Calu3 (cell line): ENCODE measurements at places on chromosomes 7 and 10. TPM values are rescaled to one million over a fixed set of nuclear protein-coding genes. Genes with fewer than 3 reads are reported as not detected.

GRCh38 chr7:17530741-17531421, 232.4 kb downstream of the AHR start:
- no peak for DNase-seq
- no peak overlapping the region for H3K4me3 ChIP-seq
- H3K4me1 ChIP-seq: peaks cover 66% of the 10 kb centered on the region
- peak overlapping the region; percentile 86 for H3K27ac ChIP-seq

DNA sequence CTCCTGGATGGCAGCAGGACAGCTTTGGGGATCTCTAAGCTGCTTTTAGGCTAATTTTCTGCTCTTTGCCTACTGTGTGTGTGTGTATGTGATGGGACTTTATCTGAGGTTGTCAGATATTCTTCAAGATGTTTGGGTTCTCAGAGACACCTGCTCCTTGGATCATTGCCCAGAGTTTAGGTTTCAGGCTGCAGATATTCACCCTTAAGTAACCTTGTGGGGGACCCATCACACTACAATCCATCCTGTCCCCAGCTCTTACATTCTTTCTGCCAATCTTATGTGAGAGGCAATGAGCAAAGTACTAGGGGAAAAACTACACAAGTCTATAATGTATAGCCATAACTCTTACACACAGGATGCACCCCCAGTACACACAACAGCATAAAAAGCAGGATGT, 263.0 kb upstream of the ZWINT start:
- H3K4me3 ChIP-seq: no peak overlapping the region
- peaks cover 22% of the 10 kb centered on the region for H3K4me1 ChIP-seq
- no peak for DNase-seq
- no peak overlapping the region for H3K27ac ChIP-seq
- H3K36me3 ChIP-seq: peaks cover 6% of the 10 kb centered on the region

- H3K36me3 ChIP-seq: peaks cover 16% of the 10 kb centered on the region
- H3K27ac ChIP-seq: no peak overlapping the region
- no peaks in the 10 kb centered on the region for H3K27me3 ChIP-seq
- no peak for DNase-seq
These were observed 31.4 kb upstream of the FAM133B start for GRCh38 chr7:92621561-92622023.

- H3K27ac ChIP-seq: no peak overlapping the region
- H3K27me3 ChIP-seq: peaks cover 16% of the 10 kb centered on the region
- no peaks in the 10 kb centered on the region for H3K4me1 ChIP-seq
- H3K36me3 ChIP-seq: no peaks in the 10 kb centered on the region
- no peak overlapping the region for H3K4me3 ChIP-seq
- no peak for DNase-seq
These were observed 30.0 kb upstream of the PRKAR2B start for GRCh38 chr7:107014387-107015023.

GRCh38 chr10:326894-327635, 191.8 kb downstream of the ZMYND11 start:
- peaks cover 7% of the 10 kb centered on the region for H3K36me3 ChIP-seq
- no peaks in the 10 kb centered on the region for H3K27me3 ChIP-seq
- peaks cover 23% of the 10 kb centered on the region for H3K4me1 ChIP-seq

- no peak overlapping the region for H3K4me3 ChIP-seq
- H3K27me3 ChIP-seq: no peaks in the 10 kb centered on the region
- no peaks in the 10 kb centered on the region for H3K4me1 ChIP-seq
- H3K36me3 ChIP-seq: no peaks in the 10 kb centered on the region
- no peak overlapping the region for H3K27ac ChIP-seq
- DNase-seq: no peak
These were observed 69.0 kb upstream of the ZNF479 start for GRCh38 chr7:57201021-57201894.

- H3K27me3 ChIP-seq: no peaks in the 10 kb centered on the region
- H3K27ac ChIP-seq: no peak overlapping the region
- H3K36me3 ChIP-seq: no peaks in the 10 kb centered on the region
- H3K4me3 ChIP-seq: no peak overlapping the region
- H3K4me1 ChIP-seq: no peaks in the 10 kb centered on the region
These were observed 41.8 kb upstream of the GJD4 start for GRCh38 chr10:35563261-35563891.

DNA sequence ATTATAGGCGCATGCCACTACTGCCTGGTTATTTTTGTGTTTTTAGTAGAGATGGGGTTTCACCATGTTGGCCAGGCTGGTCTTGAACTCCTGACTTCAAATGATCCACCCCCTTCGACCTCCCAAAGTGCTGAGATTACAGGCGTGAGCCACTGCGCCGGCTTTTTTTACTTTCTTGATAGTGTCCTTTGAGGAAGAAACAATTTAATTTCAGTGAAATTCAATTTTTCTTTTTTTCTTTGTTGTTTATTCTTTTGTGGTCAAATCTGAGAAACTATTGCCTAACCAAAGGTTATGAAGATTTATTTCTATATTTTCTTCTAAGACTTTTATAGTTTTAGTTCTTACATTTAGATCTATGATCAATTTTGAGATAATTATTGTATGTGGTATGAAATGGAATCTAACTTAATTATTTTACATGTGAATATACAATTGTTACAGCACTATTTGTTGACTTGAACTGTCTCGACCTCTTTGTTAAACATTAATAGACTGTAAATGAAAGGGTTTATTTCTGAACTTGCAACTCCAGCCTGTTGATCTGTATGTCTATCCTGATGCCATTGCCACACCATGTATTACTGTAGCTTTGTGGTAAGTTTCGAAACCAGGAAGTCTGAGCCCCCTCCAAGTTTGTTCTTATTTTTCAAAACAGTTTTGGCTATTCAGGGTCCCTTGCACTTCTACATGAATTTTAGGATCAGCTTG, 19.8 kb upstream of the RASSF4 start:
- H3K27ac ChIP-seq: no peak overlapping the region
- H3K36me3 ChIP-seq: no peaks in the 10 kb centered on the region
- DNase-seq: no peak

GRCh38 chr10:29377333-29377961, 88.6 kb downstream of the LYZL1 start:
- no peak overlapping the region for H3K27ac ChIP-seq
- DNase-seq: no peak
- no peaks in the 10 kb centered on the region for H3K4me1 ChIP-seq
- no peak overlapping the region for H3K4me3 ChIP-seq

DNA sequence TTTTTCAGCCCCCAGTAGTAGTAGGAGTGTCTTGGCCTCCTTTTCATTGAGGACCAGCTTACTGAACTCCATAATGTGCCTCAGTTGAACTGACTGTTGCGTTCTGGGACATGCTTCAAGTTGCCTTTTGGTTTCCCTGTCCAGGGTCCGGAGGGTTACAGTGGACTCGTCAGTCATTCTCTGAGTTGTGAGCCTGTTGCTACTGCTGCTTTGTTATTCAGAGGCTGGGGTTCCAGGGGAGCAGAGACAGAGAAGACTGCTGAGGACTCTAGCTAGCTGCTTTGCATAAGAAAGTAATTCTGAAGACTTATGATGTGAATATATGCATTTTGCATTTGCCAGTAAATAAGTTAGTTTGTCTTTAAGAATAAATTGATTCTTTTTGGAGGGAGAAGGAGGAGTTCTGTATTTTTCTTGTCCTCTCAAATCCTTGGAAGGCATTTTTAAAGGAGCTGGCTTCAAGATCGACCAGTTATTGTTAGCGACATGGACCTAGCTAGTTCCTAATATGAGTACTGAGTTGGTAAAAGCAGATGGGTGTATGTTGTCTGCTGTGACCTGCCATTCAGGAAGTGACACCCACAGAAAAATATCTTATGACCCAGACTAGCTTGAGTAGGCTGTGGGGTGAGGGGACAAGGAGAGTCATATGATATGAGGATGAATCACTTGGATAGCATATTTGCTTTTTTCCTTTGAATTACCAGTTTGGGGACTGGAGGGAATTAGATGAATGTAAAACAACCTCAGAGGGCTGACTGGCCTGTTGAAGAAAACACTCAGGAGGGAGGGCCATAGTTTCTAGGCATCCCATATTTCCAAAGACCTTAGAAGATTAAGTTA, 8.3 kb downstream of the PI4K2A start:
- H3K4me1 ChIP-seq: peaks cover 8% of the 10 kb centered on the region
- H3K36me3 ChIP-seq: peaks cover 20% of the 10 kb centered on the region
- H3K27ac ChIP-seq: peak overlapping the region; percentile 72
- no peaks in the 10 kb centered on the region for H3K27me3 ChIP-seq

- no peaks in the 10 kb centered on the region for H3K27me3 ChIP-seq
- no peak for DNase-seq
These were observed 172.7 kb downstream of the DIP2C start for GRCh38 chr10:516764-517163.

DNA sequence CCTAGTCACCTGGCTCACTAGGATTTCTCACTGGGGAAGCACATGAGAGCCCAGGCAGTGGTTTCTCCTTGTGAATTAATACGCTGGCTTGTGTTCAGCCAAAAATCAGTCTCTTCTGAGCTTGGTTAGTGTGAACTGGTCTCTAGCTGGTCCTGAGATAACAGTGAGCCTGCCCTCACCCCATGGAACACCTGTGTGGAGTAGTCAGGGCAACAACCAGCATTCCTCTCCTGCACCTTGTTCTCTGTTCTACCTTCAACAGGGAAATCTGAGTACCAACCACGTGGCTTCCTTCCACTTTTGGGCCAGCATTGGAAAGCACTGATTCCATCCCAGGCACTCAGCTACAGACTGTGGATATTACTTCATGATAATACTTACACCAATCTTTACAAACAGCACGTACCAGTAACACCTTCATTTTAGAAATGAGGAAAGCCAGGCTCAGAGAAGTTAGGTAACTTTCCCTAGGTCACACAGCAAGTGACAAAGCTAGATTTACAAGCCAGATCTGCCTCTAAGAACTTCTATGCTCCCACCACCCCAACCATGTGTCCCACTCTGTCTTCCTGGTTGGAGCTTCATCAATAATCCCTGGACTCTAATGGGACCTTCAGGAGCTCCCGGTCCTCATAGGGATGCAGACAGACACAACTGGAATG, 106.6 kb downstream of the GRID1 start:
- peaks cover 45% of the 10 kb centered on the region for H3K27me3 ChIP-seq
- H3K27ac ChIP-seq: no peak overlapping the region
- H3K4me1 ChIP-seq: no peaks in the 10 kb centered on the region

Gene EFCAB10
- not detected in 2 replicates for total RNA-seq

Gene EPC1
- 27.2 and 30.0 TPM in 2 replicates for total RNA-seq

Gene WAPL
- total RNA-seq: 27.0 and 30.1 TPM in 2 replicates

Gene LEP
- total RNA-seq: not detected in 2 replicates

Gene NPTX2
- not detected in 2 replicates for total RNA-seq
